ENCODE measurements at places on chromosomes 1 and 21.

DNA sequence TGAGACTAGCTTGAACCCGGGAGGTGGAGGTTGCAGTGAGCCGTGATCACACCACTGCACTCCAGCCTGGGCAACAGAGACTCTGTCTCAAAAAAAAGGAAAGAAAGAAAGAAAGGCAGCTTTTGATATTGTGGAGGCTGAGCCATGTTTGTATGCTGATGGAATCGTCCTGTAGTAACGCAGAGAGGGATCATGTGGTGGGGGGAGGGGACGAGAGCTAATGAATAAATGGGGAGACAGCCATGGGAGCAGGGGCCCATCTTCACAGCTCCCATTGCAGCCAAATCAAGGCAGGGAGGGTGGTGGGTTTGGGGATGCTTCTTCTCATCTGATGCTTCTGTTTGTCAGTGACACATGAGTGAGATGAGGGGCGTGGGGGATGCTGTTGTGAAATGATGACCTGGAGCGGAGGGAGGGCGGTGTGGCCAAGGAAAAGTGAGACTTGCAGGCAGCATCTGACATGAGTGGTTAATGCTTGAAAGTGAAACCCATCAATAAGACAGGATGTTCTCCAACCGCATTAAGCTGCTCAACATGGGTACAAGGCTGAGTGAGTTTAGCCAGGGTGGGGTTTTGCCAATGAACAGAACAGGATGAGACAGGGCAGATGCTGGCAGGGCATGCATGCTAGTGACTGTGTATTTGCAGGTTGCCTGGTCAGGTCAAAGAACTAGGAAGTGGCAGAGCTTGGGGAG is 16.7 kb downstream of the SPATA21 start:
- peak; percentile 63 for ATAC-seq

DNA sequence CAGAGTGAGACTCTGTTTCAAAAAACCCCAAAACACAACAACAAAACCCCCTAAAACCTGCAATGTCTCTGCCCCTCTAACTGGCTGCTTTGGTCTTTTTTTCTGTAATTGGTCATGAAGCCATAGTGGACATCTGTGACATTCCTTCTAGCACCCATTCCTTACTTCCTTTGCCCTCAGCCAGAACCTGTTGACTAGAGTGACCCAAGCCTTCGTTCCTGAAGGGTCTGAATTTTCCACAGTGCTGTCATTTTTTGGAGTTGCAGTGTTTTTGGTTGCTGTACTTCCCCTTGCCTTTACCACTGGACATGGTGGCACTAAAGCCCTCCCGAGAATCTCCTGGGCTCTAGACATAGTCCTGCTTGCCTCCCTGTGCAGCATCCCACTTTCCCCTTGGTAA is 48.5 kb upstream of the LIN9 start:
- ATAC-seq = no peak

GRCh38 chr1:234934611-234935033 is 194.0 kb downstream of the TOMM20 start:
- ATAC-seq = no peak

- ATAC-seq = no peak
These were observed 34.9 kb downstream of the WNT9A start for GRCh38 chr1:227912866-227913265.

- peak; percentile 100 for ATAC-seq
These were observed 149.8 kb downstream of the PTPRC start for GRCh38 chr1:198788561-198789064.
